Dermis blood vessel endothelial cell (primary cell): ENCODE measurements at places on chromosomes 12 and 14. TPM values are rescaled to one million over a fixed set of nuclear protein-coding genes. Genes with fewer than 3 reads are reported as not detected.

Gene CD9
- total RNA-seq, result 517 and 1,153 TPM in 2 replicates

Gene FOXM1
- 4.1 and 32.9 TPM in 2 replicates for total RNA-seq

Gene SDS
- total RNA-seq, result not detected in 2 replicates

Gene CD163L1
- 5.4 and 7.1 TPM in 2 replicates for total RNA-seq

Gene PTPRQ
- total RNA-seq, result under 0.01 TPM in 1 of 2 replicates, not detected in the other

Gene EML5
- under 0.01 and 0.19 TPM in 2 replicates for total RNA-seq

Gene KERA
- total RNA-seq, result not detected in 2 replicates

Gene PLD4
- under 0.01 and 0.05 TPM in 2 replicates for total RNA-seq

Gene OLR1
- total RNA-seq, result not detected in 2 replicates

Gene ADCK1
- 4.9 and 5.6 TPM in 2 replicates for total RNA-seq

DNA sequence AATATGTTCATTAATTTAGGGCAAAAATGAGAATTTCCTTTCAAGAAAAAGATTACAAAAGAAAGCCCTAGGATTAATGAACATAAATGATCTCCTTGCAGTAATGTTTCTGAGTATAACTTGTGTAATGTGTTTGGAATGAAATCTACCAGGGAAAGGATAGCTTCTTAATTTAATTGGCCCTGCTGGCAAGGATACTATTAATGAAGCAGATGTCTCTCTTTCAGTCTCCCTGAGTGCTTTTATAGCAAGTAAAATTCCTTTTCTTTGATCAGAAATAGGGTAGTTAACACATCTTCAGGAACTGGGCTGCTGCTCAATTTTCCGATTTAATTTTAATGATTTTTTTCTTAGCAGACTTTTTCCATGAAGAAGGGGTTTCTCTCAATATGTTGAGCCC is 379.4 kb upstream of the PDE3A start:
- DNase-seq, result no peak

- no peak for DNase-seq
Observed at GRCh38 chr12:75599061-75599460, 87.7 kb upstream of the KRR1 start.

DNA sequence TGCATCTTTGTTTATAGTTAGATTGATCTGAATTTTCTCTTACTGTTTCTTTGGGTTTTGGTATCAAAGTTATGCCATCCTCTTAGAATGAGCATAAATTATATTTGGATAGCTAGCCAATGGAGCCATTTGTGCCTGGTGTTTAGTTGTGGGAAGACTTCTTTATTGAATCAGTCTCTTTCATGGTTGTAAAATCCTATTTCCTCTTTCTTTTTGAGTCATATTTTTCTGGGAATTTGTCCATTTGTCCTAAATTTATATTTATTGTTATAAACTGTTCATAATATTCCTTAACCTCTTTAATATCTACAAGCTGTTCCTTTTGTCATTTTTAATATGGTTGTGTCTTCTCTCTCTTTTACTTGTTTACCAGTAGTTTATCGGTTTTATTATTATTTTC is 462.5 kb downstream of the AEBP2 start:
- no peak for DNase-seq

DNA sequence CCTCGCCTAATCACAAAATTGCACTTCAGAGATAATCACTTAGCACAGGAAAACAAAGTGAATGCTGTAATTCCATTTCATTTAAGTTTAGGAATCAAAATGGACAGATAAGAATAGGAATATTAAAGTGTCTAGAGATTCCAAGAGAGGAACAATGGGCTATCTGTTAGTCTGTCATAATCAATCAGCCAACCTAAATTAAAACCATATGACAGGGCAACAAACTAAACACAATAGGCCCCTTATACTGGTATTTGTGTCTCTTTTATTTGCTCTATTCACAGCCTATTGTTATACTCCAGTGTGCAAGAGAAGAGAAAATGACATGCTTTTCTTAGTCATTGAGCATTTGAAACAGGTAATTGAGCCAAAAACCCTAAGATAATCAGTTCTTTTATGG is 259.4 kb downstream of the PRKD1 start:
- no peak for DNase-seq

GRCh38 chr14:81206115-81206514 is 14.6 kb downstream of the GTF2A1 start:
- DNase-seq, result peak; percentile 23

GRCh38 chr12:61701471-61701870 is 558.7 kb upstream of the USP15 start:
- no peak for DNase-seq

DNA sequence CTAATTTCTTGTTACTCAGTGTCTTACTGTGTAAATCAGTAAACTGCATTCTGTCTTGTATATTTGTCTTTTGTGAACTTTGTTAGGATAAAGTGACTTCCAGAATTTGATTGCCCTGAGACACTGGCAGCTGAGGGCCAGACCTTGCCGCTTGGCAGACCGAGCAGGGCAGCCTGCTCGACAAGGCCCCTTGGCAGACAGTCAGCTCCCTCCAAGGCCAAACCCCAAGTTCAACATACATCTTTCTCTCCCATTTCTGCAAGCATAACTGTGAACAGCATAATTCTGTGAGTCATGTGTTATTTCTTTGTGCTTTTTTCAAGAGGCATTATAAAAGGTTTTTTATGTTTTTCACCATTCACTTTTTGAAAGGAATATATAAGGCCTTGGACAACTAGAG is 39.2 kb upstream of the BMAL2 start:
- DNase-seq, result peak; percentile 25

GRCh38 chr12:31644536-31644935 is 15.0 kb upstream of the ETFBKMT start:
- no peak for DNase-seq

- no peak for DNase-seq
Observed at GRCh38 chr12:51953864-51954263, 2.4 kb downstream of the ACVR1B start.

DNA sequence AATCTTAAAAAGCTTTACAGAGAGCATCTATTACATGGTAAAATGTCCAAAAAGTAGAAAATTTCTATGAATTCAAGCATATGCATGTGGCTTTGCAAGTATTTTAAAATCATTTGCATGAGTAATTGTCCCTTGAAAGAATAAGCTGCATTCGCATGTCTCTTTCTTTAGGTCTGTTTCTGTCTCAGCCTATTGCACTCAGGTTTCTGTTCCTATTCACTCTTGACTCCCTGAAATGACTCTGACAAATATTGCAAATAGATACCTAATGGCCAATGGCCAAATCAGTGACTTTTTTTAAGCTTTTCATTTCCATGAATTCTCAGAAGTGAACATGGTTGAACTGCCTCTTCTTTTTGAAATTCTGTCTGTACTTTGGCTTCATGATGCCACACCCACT is 6.4 kb upstream of the TTC8 start:
- DNase-seq, result no peak

DNA sequence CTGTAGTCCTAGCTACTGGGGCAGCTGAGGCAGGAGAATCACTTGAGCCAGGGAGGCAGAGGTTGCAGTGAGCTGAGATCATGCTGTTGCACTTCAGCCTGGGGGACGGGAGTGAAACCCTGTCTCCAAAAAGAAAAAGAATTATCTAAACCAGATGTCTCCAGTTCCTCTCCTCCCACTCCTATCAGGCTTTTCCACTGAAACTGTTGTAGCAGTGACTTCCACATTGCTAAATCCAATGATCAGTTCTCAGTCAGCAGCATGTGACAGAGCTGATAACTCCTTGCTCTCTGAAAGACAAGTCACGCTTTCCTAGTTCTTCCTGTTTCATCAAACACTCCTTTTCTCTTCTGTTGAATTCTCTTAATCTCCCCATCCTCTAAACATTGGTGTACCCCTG is 8.6 kb downstream of the SLC38A6 start:
- no peak for DNase-seq

- DNase-seq, result no peak
Observed at GRCh38 chr14:59465316-59466135, at the start of gene GPR135. GPR135 (minus strand) TSS chr14:59465380; CDS start chr14:59465226, 154 bp downstream.

DNA sequence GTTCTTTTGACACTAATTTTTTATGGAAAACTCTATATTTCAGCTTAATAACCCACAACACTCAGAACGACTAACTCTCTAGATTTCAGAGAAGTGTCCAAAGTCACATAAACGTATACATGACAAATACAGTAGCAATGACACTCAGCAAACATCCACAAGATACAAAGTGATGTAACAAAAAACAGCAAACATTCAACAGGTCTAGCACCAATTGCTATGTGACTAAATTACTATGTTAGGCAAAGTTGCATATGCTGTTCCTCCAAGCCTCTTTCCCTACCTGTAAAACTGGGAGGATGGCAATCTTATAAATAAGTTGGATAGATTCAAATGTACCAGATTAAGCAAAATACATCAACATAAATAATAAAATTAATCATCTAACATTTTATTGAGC is 1.7 kb downstream of the RECQL start:
- no peak for DNase-seq

- no peak for DNase-seq
Observed at GRCh38 chr12:12689647-12690300, 6.2 kb downstream of the GPR19 start.

DNA sequence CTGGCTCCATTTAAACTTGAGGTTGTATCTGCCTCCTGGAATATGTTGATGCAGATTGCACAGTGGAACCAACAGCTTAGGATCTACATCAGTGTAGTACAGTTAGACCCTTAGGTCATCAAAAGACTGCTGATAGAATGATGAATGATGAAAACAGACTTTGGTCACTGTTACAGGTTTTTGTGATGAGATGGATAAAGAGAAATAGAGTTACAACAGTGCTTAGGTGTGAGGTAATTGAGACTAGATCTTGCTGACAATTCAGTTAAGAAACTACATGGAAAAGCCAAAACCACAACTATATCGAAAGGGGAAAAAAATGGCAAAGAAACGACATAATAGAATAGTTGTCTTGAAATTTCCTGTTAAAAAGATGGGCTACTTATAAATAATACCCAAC is 145.7 kb upstream of the LMNTD1 start:
- DNase-seq, result no peak

DNA sequence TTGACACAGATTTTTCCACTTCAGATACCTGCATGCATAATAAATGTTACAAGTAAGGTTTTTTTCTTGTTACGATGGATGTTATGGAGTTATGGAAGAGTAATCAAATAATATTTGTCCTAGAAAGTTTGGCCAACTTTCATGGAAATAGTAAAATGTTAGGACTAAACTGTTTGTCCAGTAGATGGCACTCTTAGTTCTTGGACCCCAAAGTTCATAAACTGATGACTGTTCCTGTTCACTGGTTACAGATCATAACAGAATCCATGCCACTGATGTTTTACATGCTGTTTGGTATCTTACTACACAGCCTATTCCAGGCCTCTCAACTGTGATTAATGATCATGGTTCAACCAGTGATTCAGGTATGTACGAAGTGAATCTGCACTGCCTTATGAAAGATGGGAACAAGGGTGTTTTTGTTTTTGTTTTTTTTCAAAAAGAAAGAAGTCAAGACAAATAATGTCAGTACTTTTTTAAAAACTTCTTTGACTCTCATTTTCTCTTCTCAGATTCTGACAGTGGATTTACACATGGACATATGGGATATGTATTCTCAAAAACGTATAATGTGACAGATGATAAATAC is 48.8 kb upstream of the SLCO1C1 start:
- peak; percentile 65 for DNase-seq

DNA sequence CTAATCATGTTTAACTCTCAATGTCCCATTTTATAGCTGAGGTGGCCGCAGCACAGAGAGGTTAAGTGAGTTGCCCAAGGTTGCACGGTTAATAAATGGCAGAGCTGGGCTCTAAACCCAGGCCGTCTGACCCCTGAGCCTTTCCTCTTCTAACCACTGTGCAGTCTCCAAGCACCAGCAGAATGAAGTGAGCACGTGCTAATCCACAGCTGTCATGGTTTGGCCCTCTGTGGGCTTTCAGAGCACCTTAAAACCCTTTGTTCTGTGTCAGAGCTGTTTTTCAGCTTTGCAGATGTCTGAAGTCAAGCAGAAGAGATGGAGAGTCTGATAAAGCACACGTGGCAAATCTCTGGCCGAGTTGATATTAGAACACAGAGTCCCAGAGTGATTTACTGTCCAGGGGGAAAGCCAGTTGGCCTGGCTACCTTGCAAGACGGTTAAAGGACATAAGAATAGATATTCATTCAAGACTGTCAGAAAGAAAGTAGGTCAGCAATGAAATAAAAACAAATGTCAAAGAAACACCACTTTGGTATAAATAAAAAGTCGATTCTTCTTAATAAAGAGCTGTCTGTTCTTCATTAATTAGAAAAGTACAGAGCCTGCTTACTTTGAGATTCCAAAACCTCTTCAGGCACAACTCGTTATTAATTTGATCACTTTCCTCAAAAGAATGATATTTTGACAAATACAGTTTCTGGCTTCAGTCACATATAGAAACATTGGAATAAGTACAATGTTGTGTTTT is 107.3 kb downstream of the CRADD start:
- peak; percentile 87 for DNase-seq

DNA sequence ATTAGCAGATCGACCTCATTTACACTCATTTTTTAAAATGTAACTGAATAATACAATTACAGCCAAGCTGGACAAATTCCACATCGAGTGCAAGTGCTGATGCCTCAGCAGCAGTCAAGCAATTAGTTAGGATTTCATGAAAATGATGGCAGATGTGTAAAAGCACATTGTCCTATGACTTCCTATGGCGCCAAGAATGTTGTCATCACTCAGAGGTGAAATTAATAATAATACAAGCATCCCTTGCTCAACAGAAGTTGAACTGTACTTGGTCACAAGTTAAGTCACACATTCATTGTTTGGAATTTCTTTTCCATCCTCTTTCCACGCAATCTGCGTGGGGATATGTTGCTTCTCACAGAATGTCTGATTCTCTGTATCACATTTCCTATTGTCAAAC is 117.3 kb downstream of the GTF2A1 start:
- no peak for DNase-seq

DNA sequence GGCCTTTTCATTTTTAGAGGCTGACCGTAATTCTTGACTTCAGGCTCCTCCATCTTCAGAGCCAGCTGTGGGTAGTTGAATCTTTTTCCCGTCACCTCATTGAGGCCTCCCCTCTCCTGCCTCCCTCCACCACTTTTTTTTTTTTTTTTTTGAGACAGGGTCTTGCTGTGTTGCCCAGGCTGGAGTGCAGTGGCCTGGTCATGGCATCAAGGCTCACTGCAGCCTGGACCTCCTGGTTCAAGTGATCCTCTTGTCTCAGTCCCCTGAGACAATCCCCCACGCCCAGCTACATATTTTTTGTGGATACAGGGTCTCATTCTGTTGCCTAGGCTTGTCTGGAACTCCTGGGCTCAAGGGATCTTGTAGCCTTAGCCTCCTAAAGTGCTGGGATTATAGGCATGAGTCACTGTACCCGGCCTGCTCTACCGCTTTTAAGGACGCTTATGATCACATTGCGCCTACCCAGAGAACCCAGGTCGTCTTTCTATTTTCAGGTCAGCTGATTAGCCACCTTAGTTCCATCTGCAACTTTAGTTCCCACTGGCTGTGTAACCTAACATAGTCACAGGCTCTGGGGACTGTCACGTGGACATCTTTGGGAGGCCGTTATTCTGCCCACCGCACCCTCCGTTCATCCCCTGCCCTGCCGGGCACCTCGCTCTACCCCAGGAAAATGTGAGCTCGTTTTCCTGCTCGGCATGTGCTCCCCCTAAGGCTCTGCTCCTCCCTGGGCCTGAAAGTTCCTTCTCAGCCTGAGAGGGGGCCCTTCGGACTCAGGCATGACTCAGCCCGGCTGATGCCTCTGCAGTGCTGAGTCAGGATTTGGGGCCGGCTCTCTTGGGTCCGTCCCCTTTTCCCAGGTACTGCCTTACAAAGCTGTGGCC is 13.4 kb downstream of the TNFAIP2 start:
- DNase-seq, result peak; percentile 19

GRCh38 chr14:59148334-59148900 is 40.0 kb upstream of the DAAM1 start:
- no peak for DNase-seq

GRCh38 chr12:56034586-56035332 is 7.0 kb upstream of the RPS26 start:
- no peak for DNase-seq
